ENCODE measurements at places on chromosomes 12 and 14.

- DNase-seq = no peak
Measured at GRCh38 chr12:53160673-53161072, 19.8 kb upstream of the ZNF740 start.

DNA sequence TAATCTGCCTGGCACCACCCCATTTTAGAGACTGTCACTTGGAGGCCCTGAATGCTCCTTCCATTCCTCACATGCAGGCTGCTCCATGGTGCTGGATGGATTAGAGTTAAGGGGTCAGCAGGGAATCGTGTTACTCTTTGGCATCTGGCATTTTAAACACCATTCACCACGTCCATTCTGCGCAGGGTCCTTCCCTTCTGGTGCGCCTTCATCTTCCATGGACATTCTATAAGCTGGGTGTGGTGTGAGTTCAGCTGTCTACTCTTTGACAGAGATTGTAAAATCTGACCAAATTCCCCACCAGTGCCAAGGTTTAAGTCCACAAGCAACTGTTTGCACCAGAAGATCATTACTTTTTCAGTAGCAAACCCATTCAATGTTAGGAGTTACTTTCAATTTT is 47.8 kb downstream of the GIT2 start:
- no peak for DNase-seq

GRCh38 chr14:32186248-32186647 is 15.6 kb upstream of the RNU6-7 start:
- DNase-seq = no peak

GRCh38 chr14:21999402-21999801 is 325.8 kb upstream of the OR4E1 start:
- no peak for DNase-seq

GRCh38 chr14:72419226-72419775 is 474.6 kb downstream of the DPF3 start:
- DNase-seq = no peak
